ENCODE measurements at places on chromosomes 5 and 9. TPM values are rescaled to one million over a fixed set of nuclear protein-coding genes. Genes with fewer than 3 reads are reported as not detected.
A peak's percentile ranks its signal among the peaks of the same experiment; 100 is the strongest.

DNA sequence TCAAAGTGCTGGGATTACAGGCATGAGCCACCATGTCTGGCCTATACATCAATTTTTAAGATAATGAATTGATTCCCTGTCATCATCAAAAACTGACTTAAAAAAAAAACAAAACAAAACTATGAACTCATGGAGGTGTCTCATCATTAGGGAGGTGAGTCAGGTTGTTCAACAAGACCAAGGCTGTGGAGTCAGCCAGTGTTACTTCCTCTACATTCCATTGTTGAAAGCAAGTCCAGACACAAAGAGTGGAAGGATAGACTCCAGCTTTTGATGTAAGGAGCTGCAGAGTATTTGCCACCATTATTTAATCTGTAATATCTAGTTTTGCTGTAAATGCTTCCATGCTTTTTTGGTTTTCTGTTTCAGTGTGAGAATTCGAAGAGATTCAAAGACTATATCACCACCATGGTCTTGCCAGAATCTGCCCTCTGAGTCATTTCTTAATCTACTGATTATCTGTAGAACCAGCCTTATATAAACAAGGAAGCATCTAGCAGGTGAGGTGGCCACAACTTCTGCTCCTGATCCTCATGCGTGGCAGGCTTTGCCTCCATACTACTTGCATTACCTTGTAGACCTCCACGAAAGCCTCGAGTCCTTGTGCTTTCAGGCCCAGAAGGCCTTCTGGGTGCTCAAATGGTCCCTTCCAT, 156.1 kb downstream of the FGF1 start:
- DNase-seq = no peak

GRCh38 chr5:131252824-131253171, 11.1 kb upstream of the CDC42SE2 start:
- DNase-seq = peak; percentile 87

DNA sequence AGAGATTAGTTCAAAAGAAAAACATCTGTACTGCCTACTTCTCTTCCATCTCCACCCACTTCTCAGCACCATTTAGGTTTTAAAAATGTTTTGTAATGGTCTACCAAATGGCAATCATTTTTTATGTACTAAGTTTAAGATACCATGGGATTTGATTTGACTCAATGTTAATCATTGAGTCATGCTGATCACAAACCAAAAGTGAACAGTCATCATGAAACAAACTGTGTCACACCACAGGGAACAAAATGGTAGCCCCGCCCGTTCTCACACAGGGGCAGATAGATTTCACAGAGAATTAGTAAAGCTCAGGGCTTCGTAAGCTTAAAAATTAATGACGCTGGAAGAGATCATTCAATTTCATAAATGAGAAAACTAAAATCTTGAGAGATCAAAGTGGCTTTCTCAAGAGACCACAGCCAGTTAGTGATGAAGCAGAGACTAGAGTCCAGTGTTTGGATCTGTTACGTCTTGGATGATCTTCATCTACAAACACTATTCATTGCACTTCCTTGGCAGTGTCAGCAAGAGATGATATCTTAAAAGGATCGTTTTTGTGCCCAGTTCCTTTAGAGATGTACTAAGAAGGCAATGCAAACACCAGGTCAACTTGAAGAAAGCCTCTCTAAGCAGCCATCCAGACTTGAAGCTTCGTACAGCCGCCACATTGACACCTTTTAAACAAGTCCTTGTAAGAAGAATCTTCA, 33.9 kb upstream of the TRIO start:
- peak; percentile 69 for DNase-seq

DNA sequence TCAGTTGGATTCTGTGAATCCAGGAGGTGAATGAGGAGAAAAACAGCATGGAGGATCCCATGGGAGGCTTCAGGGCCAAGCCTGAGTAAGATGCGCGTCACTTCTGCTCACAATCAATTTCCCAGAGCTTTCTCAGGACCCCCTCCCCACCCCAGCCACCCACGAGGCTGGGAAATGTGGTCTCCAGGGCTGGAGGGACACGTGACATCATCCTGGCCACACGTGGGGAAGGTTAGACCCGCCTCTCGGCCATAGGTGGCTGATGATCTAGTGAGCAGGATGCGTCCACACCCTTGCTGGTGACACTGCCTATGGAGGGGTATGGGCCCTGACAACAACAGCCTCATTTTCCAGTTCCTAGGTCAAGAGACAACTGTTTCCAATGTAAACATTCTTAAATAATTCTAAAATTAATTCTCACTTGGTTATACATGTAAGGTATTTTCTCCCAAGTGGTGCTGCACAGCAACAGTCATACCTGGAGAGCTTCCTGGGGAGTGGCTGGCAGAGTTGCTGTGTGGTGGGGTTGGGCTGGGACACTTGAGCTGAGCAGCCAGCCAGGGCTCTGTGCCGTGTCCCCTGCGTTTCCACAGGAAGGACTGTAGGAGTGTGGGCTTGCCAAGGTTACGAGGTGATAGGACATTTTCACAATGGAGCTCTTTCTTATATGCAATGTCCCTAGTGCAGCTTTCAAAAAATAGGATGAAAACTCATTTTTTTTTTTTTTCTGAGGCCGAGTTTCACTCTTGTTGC, 153.1 kb downstream of the GADD45G start:
- no peak for DNase-seq

DNA sequence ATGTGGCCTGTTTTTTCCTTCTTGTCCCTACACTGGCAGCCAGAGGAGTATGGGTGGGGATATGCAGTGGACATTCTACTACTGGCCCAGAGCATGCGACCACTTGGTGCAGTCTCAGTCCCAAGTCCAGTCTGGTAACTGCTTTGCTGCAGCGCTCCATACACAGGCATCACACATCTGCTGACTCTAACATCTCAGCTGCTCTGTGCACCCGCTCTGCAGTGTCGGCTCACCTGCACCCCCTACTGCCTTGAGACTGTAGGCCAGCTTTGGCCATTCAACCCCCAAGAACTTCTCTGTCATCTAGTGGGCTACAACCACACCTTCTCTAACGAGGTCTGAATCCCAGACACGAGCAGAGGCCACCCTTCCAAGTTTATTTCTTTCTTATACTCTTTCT, 46.4 kb upstream of the SLCO6A1 start:
- peak; percentile 10 for DNase-seq

GRCh38 chr5:178532666-178533065, 57.5 kb downstream of the COL23A1 start:
- DNase-seq = no peak

The PDGFRB gene
- not detected for total RNA-seq

The KIF12 gene
- total RNA-seq = not detected
